Skin of body (tissue), 3 donors: ENCODE measurements at places on chromosomes 12 and 14.
A peak's percentile ranks its signal among the peaks of the same experiment; 100 is the strongest.

DNA sequence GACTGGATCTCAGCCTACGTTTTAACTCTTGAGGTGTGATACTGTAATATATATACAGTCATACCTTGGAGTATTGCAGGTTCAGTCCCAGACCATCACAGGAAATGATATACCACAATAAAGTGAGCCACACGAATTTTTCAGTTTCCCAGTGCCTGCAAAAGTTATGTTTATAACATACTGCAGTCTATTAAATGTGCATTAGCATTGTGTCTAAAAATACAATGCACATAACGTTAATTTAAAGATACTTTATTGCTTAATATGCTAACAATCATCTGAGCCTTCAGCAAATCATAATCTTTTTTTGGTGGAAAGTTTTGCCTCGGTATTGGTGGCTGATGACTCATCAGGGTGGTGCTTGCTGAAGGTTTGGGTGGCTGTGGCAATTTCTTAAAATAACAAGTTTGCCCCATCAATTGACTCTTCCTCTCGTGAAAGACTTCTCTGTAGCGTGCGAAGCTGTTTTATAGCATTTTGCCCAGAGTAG is 18.9 kb downstream of the PYROXD1 start:
- no peak for DNase-seq

- no peak for DNase-seq
These were observed 4.3 kb upstream of the LRTM2 start for GRCh38 chr12:1815814-1816729.

- DNase-seq = no peak
These were observed 6.0 kb downstream of the STYX start for GRCh38 chr14:52735921-52736489.

DNA sequence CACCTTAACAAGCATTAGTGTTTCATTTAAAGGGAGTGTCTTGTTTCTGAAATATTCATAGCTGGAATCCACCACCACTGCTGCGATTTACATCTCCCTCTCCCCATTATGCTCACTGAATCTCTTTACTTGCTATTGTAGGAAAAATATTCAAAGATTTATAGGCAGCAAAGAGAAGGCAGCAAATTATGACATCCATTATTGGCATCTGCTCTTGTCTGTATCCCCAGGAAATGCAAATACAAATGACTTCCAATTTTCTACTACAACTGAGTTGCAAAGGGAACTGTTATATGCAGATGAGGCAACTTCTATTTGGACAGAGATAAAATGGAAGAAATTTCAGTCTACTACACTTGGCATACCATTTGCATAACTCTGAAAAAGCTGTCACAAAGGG is 88.4 kb upstream of the PRKD1 start:
- DNase-seq = peak; percentile 88
